A549 treated with CORT108297 at 1 μM for 4 hours (cell line): ENCODE measurements at places on chromosomes 5 and 9. TPM values are rescaled to one million over a fixed set of nuclear protein-coding genes. Genes with fewer than 3 reads are reported as not detected.

The OR1L1 gene
- not detected in 5 replicates for total RNA-seq

The CDC26 gene
- total RNA-seq: 42.9 to 71.8 TPM (median 48.8 TPM) in 5 replicates

The RBM22 gene
- 45.3 to 56.9 TPM (median 46.8 TPM) in 5 replicates for total RNA-seq

The FRMD3 gene
- total RNA-seq: 2.2 to 3.3 TPM (median 2.9 TPM) in 5 replicates

The C6 gene
- total RNA-seq: not detected in 5 replicates
